Mammary epithelial cell (primary cell): ENCODE measurements at places on chromosomes 6 and 20. TPM values are rescaled to one million over a fixed set of nuclear protein-coding genes. Genes with fewer than 3 reads are reported as not detected.

Gene TCF15
- total RNA-seq = not detected in 2 replicates

Gene METTL24
- total RNA-seq = not detected

Gene GNAS
- 289 TPM for total RNA-seq

Gene BPIFB2
- total RNA-seq = not detected in 2 replicates

Gene CLDN20
- not detected for total RNA-seq
